Stimulated activated naive CD4-positive, alpha-beta T cell treated with Interleukin-2 at 50 U/mL for 16 hours (primary cell): ENCODE measurements at places on chromosomes 11 and 22.
A peak's percentile ranks its signal among the peaks of the same experiment; 100 is the strongest.

DNA sequence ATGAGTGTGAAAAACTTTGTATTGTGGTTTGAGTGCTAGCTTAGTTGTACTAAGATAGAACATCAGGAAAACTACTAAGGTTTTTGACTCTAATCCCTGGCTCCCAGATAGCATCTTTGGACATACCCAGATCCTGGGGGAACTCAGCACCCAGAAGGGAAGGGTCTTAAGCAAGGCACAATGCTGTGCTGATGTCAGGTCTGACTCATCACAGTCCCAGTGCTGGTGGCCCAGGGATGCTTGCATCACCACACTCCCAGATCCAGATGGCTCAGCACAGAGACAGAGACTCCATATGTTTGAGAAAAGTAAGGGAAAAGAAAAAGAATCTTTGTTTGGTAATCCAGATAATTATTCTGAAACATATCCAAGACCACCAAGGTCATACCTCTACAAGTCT is 18.3 kb upstream of the OR56A3 start:
- DNase-seq = no peak

DNA sequence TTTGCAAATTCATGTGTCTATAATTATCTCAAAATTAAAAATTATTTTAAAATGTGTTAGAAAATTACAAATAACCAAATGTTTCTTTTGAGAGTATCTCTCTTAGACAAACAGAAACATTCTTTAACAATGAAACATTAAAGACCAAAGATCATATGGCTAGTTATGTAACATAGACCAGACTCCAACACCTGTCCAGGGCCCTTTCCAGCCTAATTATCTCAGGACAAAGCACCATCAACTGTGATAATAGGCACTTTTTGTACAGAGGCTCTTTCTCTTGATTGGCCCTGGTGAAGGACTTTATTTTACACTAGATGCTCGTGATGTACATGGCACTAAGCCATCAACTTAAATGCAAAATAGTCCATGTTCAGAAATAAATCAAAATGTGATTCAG is 5.0 kb upstream of the PLEKHA7 start:
- DNase-seq = no peak

DNA sequence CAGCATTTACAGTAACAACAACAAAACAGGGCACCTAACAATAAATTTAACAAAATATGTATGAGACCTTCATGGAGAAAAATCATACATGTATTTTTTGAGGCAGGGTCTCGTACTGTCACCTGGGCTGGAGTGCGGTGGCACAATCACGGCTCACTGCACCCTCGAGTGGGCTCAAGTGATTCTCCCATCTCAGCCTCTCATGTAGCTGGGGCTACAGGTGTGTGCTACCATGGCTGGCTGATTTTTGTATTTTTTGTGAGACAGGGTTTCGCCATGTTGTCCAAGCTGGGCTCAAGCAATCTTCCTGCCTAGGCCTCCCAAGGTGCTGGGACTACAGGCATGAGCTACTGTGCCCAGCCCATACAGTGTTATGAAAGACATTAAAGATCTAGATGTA is 278.1 kb downstream of the SWAP70 start:
- DNase-seq = no peak

DNA sequence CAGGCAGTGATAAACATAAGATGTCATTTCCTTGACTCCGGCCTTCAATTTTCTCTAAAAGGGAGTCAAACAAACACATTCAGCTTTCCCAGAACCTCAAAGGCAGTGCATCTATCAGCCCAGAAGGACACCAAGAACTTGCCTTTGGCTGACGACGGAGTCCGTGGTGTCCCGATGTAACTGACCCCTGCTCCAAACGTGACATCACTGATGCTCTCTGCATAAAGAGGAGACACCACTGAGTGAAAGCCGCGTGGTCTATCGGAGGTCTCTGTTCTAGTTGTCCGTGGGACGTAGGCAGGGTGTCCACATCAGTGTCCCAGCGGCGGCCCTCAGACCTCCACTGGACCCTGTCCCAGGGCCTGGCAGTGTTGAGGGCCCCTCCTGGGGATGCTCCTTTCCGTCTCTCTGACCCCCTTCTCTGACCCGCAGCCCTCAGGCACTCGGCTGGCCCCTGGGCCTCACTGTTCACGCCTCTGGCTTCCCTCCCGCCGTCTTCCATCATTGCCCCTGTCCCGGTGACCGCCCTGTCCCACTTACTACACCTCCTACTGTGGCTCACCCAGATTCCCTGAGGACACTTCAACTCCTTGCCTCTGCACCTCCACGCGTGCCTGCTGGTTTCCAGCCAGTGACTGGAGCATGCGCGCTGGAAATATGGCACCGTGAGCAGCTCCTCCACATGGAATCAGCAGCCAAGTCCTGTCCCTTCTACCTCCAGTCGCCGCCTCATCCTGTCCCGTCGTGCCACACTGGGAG is 70.4 kb downstream of the NCAPD3 start:
- DNase-seq = no peak

DNA sequence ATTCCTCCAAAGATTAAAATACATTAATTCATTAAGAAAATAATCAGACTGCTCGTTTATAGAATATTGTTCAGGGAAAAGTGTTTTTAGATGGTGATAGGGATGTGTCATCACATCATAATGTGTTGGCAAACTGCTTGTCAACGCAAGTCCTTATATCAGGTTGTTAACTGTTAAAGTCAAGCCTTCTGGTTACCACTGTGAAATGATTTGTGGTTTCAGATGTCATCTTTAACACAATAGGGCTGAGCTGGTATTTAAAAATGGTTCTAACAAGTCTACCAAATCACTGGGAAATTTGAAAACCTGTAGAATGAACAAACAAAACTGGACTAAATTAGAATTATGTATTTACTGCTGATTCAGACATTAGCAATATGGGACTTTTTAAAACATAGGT is 2.4 kb upstream of the MMP13 start:
- DNase-seq = no peak

GRCh38 chr11:57648801-57649735 is 644 bp downstream of the YPEL4 start:
- peak; percentile 18 for DNase-seq

- DNase-seq = no peak
Observed at GRCh38 chr11:44506375-44507016, 59.0 kb upstream of the CD82 start.

- DNase-seq = no peak
Observed at GRCh38 chr11:89235083-89235482, 57.4 kb downstream of the TYR start.

DNA sequence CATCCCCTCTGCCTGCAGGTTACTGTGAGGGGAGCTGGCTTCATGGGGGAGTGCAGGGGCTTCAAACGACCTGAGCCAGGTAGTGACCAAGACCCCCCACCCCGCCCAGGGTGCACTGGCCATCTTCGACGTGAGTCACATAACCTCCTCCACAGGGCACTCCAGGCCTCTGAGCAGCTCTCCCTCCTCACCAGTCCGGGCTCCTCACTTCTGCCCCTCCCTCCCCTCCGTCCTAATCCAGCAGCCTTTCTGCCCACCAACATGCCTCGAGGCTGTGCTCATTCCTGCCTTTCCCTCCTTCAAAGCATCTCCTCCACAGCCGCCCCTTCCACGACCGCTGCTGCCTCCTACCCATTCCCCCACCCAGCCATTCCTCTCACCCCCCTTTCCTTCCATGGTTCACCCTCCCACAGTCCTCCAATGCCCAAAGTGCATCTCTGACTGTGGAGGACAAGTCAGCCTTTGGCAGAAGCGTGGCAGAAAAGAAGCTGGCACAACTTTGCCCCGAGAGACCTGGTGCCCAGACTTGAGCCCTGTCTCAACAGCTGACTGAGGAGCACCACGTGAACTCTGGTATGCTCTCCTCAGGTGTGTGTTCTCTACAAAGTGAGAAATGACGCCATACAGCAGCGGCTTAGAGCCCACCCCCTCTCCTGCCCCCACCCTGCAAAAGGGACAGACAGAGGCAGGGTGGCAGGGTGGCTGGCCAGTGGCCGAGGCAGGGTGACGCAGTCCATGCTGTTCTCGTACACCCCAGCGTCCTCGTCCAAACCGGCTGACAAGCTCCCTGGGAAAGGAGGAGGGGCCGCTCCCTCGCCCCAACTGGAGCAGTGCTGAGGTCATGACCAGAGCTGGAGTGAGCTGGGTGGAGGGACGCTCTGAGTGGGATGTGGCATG is 30.4 kb downstream of the OPCML start:
- DNase-seq = no peak

GRCh38 chr11:46916286-46917108 is 1.9 kb downstream of the LRP4 start:
- no peak for DNase-seq

GRCh38 chr11:108994887-108995286 is 330.0 kb downstream of the DDX10 start:
- no peak for DNase-seq

GRCh38 chr22:49871482-49871881 is 17.8 kb downstream of the ZBED4 start:
- no peak for DNase-seq

DNA sequence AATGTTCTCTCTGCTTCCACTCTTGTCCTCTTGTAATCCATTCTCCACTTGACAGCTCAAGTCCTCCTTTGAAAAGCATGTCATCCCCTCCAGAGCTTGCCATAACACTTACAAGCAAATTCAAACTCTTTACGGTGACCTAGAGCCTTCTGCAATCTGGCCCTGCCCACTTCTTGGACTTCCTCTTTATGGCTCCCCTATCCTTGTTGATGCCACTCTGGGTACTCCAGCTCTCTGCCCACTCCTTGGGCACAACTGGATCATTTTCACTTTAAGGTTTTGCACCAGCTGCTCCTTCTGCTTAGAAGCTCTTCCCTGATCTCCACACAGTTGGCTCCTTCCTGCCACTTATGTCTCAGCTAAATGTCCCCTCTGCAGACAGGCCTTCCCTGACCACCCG is 217.9 kb downstream of the DSCAML1 start:
- DNase-seq = no peak

GRCh38 chr22:26027341-26027740 is 141.9 kb upstream of the SEZ6L start:
- DNase-seq = no peak

DNA sequence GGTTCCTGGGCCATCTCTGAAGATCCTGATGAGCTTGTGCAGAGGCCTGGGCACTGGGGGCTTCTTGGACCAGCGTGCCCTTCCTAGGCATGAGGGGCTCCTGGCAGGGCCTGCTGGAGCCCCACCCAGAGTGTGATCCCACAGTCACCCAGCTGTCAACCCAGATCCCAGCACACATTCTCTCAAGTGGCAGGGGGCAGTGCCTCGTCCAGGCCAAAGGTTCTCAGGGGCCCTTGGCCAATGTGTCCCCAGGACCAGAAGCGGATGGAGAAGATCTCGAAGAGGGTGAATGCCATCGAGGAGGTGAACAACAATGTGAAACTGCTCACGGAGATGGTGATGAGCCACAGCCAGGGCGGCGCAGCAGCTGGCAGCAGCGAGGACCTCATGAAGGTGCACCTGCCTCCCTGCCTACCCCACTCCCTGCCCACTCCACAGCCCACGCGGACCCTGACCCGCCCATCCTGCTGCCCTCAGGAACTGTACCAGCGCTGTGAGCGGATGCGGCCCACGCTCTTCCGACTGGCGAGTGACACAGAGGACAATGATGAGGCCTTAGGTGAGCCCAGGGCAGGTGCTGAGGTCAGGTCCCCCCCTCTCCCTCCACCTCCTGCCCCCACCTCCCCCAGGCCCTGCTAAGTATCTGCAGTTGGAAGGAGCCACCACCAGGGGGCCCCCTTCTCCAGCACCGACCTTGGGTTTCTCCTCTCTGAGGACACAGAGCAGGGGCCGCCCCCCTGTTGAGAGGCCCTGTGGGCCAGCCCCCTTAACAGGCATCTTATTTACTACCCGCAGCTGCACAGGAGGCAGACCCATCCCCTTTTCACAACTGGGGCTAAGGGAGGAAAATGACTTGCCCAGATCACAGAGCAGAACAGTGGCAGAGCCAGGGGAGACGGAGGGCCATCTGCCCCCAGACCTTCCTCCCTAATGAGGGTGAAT is 14.7 kb downstream of the GGA1 start:
- DNase-seq = peak; percentile 69

GRCh38 chr22:17869285-17870096 is 95.2 kb upstream of the BID start:
- DNase-seq = no peak

DNA sequence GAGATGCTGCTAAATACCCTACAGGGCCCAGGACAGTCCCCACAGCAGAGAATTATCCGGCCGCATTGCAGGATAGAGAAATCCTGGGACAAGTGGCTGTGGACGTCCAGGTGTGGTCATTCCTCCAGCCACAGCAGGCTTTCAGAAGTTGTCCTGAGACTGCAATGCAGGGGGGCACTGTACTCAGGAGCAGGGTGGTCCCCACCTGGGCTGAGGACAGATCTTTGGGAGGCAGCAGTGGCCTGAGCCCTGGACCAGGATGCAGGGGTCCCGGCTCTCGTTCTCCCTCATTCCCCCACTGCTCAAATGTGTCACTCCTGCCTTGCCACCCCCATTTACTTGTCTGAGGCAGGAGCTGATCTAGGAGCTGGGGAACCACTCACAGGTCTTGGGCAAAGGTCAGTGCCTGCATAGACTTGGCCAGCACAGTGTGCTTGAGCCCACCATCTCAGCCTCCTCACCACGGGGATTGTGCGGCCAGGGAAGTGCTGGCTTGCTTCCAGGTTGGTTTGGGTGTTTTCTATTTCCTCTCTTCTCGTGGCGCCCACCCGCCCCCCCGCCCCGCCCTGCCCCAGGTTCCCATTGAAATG is 15.3 kb downstream of the LINC01488 start:
- no peak for DNase-seq

DNA sequence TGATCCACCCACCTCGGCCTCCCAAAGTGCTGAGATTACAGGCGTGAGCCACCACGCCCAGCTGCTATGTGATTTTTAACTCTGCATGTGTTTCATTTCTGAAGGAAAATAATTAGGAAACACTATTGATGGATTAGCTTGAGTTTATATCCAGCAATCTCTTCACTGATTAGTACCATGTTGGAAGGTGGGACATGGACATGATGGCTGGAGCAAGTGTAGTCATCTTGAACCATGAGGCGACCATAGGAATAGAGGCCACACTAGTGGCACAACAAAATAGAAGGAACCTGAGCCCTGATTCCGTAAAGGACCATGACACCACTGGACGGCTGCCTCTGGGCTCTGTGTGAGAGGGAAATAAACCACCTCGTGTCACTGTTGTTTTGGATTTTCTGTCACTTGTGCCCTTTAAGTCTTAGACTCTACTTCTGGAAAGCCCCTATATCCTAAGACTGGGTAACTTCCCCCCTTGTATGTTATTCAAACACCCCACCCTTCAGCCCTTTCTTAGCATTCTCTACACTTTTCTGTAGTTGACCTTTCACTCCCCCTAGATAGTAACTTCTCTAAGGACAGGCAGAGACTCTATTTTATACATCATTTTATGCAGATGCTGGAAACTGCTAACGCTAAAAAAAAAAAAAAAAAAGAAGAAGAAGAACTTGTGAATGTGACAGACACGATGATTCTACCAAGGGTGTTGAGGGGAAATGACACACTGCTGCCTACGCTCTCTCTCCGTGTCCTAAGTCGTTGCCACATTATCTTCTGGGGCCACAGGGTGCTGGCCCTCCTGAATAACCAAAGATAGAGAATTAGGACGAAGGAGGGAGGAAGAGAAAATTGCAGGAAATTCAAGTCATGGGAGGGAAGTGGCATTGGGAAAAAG is 2.7 kb upstream of the VPS37C start:
- DNase-seq = no peak

GRCh38 chr11:123742031-123742723 is 717 bp upstream of the ZNF202 start:
- no peak for DNase-seq
